CD14-positive monocyte (primary cell): ENCODE measurements at places on chromosomes 5 and 9.

DNA sequence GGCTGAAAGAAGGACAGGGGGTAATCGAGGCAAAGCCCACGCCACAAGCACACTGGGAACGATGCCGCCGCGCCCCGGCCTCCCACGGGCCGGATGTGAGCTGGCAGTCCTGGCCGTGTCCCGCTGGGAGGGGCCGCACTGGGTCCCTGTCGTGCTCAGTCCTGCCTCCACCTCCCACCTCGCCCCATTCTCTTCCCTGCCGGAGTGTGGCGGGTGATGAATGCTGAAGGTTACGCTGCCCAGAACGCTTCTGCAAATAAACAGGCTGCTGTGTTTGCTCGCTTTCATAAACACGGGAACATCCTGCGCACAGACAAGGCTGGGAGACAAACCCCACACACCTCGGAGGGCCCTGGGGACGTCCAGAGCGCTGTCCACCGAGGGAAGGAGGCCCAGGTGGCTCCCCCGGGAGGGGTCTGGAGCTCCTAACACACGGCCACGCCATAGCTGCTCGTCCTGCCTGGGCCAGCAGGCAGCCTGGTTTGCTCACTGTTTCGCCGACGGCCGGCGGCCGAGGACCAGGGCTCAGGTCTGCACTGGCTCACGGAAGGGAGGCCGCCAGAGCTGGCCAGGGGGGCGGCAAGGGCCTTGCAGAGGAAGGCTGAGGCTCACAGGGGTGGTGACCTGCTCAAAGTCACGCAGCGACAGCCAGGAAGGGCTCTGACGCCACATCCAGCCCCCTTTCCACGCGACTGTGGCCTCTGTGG, 2.3 kb downstream of the DNLZ start:
- no peak for DNase-seq

DNA sequence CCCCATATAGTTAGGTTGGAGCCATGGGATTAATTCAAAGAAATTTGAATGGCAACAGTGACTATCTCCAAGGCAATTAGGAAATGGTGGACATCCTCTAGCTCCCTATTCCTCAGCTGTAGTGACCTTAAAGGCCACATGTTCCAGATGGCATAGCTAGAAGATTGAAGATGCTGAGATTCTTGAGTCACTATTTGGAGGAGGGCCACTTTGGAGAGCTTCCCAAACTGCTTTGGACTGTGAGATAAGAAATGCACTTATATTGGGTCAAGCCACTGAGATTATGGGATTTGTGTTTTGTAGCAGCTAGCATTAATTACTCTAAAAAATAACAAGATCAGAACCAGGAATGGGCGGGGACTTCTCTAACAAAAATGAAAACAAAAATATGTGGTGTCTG, 636.2 kb upstream of the CCNG1 start:
- no peak for DNase-seq

DNA sequence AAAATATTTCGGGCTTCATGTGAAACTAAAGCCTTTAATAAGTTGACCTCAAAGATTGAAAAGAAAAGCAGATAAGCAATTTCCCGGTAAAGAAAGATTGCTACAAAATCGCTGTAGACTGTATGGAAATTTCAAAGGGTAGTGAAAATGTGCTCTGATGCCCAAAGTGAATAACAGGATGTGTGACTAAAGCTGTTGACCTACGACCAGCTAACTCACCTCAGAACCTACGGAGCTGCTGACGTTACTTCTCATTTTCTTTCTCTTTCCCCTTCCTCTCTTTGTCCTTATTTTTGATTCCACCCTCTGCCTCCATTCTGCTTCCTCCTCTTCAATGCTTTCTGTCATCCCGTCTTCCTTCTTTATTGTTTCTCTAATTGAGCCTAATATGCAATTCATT, 103.2 kb downstream of the PDE4D start:
- DNase-seq: no peak

DNA sequence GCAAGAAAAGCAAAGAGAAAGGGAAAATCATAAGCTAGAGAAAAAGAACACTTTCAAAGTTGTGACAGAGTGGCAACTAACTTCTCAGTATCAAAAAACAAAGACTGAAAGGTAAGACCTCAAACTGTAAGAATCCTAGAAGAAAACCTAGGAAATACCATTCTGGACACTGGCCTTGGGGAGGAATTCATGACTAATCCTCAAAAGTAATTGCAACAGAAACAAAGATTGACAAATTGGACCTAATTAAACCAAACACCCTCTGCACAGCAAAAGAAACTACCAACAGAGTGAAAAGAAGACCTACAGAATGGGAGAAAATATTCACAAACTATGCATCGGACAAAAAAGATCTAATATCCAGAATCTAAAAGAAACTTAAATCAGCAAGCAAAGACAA, 79.1 kb downstream of the FEM1C start:
- no peak for DNase-seq

DNA sequence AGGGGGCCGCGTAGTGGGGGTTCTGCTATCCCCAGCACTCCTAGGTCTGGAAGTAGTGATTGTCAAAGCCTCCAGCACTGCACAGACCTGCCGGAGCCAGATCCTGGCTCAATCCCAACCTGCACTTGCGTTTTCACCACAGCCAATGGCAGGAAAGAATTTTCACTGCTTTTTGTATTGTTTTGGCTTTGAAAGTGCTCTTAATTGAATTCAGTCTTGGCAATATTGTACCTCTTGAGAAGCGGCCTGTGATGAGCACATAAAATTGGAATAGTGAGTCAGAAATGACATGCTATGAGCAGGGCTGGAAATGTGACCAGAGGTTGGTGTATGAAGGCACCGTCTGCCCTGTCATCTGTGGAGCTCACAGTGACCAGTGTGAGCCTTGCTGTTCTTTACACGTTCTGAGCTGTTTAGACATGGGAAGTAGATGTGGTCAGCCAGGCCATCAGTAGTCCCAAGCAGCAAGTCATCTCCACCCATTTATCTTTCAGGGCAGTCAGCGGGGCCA, 41.5 kb downstream of the SECISBP2 start:
- no peak for DNase-seq

- no peak for DNase-seq
Observed at GRCh38 chr5:145718956-145719355, 116.2 kb downstream of the PRELID2 start.

- DNase-seq: no peak
Observed at GRCh38 chr5:149011084-149011483, 51.8 kb downstream of the SH3TC2 start.

DNA sequence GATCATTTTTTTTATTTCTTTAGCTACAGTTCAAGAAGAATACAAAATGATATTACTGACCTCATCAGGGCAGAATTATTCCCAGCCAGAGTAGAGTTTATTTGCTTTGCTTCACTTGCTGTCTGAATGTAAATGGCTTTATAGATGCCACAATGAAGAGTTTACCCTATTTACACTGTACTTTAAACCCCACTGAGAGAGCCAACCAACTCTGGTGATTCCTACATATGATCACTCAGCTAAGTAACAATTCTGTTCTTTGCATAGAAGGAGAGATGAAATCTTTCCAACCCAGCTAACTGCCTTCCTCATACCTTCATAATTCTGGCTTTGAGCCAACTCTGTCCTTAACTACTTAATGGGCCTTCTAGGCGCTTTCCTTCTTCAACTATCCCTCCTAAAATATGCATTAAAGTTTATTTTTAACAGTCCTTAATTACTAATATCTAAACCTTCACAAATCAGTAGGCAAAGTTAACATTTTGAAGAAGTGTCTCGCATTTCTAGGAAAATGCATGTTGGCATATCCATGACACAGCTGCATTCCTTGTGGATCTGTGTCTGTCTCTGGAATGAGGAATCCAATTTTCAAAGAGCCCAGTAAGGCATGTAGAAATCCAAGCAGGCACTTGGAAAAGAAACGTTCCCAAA, 284.8 kb upstream of the GRAMD2B start:
- DNase-seq: no peak

GRCh38 chr5:75717082-75717922, at the start of gene POC5:
Gene POC5, minus strand, starts transcription at chr5:75717437. Its CDS starts 4,500 bp downstream, at chr5:75712937.
- DNase-seq: peak; percentile 97

DNA sequence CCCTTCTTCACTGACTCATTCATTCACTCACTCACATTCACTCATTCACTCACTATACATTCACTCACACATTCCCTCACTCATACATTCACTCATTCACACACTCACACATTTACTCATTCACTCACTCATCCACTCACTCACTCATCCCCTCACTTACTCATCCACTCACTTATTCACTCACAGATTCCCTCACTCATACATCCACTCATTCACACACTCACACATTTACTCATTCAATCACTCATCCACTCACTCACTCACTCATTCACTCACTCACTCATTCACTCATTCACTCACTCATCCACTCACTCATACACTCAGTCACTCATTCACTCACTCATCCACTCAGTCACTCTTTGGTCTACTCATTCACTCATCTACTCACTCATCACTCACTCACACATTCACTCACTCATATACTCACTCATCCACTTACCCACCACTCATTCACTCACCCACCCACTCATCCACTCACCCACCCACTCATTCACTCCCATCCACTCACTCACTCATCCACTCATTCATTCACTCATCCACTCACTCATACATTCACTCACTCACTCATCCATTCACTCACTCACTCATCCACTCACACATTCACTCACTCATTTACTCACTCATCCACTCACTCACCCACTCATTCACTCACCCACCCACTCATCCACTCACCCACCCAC, 27.2 kb downstream of the WNK2 start:
- no peak for DNase-seq

DNA sequence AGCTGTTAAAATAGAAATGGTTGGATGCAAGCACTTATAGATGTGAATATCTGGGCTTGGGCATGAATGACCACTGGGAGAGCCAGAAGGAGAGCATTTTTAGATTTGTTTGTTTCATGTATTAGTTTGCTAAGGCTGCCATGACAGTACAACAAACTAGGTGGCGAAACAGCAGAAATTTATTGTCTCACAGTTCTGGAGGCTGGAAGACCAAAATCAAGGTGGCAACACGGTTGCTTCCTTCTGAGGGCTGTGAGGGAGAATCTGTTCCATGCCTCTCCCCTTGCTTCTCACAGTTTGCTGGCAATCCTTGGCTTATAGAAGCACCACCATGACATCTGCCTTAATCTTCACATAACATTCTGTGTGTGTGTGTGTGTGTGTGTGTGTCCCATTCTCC, 20.2 kb upstream of the CDC23 start:
- no peak for DNase-seq

DNA sequence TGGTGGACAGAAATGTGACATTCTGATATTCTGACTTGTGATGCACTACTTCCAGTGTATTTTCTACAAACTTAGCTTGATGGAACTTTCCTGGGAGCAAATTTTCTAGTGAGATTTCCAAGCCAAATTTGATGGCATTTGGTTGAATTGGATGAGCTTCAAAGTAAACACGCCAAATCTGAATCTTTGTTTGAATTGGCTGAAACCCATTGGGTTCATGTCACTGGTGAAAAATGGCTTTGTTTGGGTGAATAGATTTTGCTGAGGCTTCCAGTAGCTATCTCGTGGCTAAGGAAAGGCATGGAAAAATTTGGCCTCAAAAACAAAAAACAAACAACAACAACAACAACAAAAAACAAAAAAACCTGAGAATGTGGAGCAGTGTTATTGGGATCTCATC, 271.1 kb upstream of the RPS23 start:
- DNase-seq: no peak

DNA sequence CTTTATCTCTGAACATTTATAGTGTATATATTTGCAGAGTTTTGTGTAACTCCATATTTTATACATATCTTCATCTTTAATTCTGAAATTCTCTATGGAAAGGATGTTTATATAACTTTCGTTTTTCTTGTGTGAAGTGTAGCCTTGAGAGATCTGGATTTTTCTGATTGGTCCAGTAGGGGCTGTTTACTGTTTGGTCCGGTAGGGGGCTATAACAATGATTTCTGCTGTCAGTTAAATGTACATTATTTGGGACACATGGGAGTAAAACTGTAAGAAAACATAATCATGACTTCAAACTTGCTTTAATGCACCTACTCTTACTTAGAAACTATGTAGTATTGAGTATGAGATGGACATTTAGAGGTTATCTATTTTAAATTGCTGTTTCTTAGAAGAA, 527.1 kb upstream of the ARRDC3 start:
- no peak for DNase-seq

GRCh38 chr9:76873056-76873792, 32.7 kb downstream of the PRUNE2 start:
- DNase-seq: no peak

- DNase-seq: no peak
Observed at GRCh38 chr9:120974921-120975320, 48.3 kb upstream of the TRAF1 start.

DNA sequence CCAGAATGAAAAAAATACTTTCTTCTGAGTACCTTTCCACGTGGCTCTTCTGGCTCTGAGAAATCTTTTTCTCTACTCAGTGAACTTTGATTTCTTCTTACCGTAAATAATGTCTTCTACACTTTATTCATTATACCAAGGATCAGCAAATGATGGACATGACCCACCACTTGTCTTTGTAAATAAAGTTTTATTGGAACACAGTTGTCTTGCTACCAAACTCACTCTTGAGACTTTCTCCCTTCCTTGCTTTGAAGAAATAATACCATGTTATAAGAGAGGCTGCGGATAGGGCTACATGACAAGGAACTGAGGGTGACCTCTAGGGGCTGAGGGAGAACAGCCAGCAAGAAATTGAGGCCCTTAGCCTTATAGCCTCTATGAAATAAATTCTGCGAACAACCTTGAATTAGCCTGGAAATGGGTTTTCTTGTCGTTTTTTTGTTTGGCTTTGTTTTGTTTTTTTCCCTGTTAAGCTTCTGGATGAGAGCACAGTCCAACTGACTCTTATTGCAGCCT, 212.5 kb downstream of the COMMD10 start:
- no peak for DNase-seq

GRCh38 chr9:97243606-97244005, 63.9 kb upstream of the CCDC180 start:
- no peak for DNase-seq

DNA sequence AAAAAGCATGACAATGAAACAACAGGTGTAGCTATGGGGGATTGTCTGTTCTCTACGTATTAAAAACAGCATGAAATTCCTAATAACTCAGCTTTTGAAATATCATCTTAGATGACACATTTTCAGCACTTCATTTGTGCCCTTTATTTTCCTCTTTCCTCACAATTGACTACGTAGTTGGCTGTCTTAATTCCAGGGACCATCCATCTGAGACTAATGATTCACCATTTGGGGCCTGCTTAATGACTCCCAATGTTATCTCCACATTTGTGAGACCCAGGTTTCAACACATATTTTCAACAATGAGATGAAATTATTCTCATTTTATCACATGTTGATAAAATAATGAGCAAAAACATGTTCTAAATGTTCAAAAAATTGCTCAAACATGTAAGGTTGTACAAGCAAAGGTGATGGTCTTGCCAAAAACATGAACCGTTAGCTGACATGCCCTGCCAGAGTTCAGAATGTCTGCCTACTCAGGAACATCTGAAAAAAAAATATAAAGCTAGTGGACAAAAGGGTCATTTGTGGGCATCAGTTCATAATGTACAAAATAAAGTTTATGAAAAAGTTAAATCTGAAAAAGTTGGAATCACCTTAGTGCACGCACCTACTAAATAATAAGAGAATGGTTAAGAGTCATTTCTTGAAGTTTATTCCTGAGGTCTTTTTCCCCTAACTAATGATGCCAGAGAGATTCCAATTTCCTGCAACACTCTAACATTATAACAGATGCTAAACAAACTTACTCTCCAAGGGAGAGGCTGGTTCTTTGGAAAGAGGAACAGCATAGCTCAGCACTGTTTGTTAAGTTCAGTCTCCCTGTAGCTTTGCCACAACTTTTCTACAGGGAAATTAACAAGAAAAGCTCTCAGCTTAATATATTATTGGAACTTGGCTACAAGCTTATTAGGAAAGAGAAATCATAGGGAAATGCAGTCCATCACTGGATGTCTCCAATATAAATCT, 275.5 kb downstream of the SPOCK1 start:
- no peak for DNase-seq

GRCh38 chr9:6444128-6444527, 31.1 kb downstream of the UHRF2 start:
- DNase-seq: peak; percentile 31
